Activated naive CD4-positive, alpha-beta T cell (primary cell): ENCODE measurements at places on chromosomes 12 and 14.
A peak's percentile ranks its signal among the peaks of the same experiment; 100 is the strongest.

- DNase-seq: no peak
Measured at GRCh38 chr14:70845601-70846000, 36.3 kb upstream of the MAP3K9 start.

DNA sequence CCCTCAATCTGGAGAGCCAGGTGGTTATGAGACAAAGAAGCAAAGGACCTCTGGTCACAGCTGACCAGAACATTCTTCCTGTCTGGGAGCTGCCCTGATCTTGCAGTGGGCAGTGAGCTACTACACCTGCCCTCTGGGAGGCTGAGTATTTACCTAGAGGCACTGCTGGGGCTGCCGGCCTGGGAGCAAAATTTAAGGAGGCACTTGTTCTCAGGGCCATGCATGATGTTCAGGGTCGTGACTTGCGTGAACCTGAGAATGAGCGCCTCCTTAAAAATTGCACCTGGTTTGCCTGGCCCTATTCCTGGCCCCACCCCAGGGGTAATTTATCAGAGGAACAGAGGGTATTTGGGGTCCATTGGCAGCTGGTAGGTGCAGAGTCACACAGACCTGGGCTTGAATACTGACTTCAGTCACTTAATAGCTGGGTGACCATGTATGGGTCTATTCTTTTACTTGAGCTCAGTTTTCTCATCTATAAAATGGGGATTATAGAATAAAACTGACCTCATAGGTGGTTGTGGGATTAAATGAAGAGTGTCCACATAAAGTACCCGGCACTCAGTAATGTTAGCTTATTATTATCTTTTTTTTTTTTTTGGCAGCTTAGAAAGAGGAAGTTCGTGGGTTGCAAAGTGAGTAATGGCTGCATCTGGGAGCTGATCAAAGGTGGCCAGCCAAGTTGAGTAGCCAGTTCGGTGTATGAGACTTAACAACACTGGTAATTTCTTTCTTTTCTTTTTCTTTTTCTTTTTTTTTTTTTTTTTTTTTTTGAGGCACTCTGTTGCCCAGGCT is 107.4 kb upstream of the MED13L start:
- no peak for DNase-seq

- no peak for DNase-seq
Measured at GRCh38 chr14:54804538-54805041, 98.0 kb downstream of the GCH1 start.

- DNase-seq: no peak
Measured at GRCh38 chr12:70359458-70360197, 6.5 kb upstream of the KCNMB4 start.

- no peak for DNase-seq
Measured at GRCh38 chr14:89473569-89473968, 56.5 kb upstream of the FOXN3 start.

GRCh38 chr14:91956616-91957015 is 9.1 kb upstream of the FBLN5 start:
- no peak for DNase-seq

- DNase-seq: no peak
Measured at GRCh38 chr12:116759783-116760621, 21.9 kb downstream of the RNFT2 start.

DNA sequence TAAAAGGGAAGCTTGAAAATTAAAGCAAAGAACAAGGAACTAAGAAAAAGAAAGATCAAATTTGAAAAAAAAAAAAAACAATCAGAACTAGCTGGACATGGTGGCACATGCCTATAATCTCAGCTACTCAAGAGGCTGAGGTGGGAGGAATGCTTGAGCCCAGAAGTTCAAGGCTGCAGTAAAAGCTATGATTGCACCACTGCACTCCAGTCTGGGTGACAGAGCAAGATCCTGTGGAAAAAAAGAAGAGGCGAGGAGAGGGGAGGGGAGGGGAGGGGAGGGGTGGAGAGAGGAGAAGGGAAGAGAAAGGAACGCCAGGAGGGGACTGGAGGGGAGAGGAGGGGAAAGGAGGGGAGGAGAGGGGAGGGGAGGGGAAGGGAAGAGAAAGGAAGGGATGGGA is 43.0 kb downstream of the EEA1 start:
- no peak for DNase-seq

- DNase-seq: no peak
Measured at GRCh38 chr12:131948166-131948712, 1.5 kb upstream of the EP400 start.

DNA sequence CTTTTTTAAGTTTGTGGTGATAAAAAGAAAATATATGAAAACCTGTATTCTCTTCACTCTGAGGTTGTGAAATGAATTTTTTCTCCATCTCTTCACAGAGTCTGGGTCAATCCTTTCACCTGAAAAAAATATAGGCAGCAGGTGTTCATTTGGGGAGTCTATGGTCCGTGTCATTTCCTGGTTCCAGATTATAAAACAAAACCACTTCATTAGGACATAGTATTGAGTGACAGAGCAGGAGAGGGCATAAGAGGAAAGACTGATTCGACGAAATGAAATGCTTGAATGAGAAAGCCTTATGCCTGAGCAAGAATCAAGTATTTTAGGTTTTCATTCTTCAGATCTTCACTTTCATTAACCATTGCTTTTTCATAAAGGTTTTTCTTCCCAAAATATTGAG is 51.8 kb upstream of the NUAK1 start:
- no peak for DNase-seq

DNA sequence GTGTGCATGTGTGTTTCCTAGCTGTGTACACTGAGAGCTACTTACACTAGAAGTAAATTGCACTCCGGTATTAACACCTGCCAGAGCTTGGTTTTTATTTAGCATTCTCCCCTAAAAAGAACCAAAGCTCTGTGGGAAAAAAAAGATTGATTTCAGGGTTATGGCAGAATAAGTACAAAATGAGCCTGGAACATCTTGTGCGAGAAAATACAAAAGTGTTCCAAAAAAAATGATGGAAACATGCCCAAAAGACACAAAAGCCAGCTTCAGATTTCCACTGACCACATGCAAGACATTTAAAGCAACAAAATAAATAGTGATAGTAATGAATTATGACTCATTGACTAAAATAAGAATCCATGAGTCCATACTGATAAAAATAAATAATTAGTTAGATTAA is 188.3 kb downstream of the GXYLT1 start:
- DNase-seq: no peak

- peak; percentile 53 for DNase-seq
Measured at GRCh38 chr12:55929306-55929791, 1.6 kb upstream of the DGKA start.

- DNase-seq: no peak
Measured at GRCh38 chr12:32331133-32331532, 68.2 kb upstream of the FGD4 start.

DNA sequence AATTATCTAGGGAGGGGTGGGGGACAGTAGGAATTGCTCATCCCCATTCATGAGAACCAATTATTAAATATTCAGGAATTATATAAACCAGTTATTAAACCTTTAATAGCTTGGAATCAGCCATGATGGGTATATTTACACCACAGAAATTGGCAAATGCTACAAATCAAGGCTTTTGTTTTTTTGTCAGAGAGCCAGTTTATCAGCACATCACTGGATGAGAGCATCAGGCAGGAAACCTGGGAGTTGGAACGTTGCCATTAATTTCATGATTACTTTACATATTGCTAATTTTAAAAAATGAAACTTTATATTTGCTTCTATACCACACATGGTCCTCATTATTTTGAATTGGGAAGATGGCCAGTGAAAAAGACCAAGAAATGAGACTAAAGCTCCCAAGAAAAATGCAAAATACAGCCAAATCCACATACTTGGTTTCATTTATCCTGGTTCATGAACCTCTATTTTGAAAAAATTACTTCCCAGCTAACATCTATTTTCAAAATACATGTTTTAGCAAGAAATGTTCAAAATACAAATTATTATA is 48.4 kb downstream of the ATL1 start:
- no peak for DNase-seq

DNA sequence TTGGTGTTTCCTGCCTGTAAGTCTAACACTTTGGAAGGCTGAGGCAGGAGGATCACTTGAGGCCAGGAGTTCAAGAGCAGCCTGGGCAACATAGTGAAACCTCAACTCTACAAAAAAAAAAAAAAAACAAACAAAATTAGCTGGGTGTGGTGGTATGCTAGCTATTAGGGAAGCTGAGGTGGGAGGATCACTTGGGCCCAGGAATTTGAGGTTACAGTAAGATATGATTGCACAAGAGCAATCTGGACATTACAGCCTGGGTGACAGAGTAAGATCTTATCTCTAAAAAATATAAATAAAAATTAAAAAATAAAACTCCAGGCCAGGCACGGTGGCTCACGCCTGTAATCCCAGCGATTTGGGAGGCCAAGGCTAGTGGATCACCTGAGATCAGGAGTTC is 39.8 kb upstream of the CMKLR1 start:
- no peak for DNase-seq

- DNase-seq: no peak
Measured at GRCh38 chr12:18257251-18257650, 4.1 kb upstream of the PIK3C2G start.

GRCh38 chr14:50619569-50620141 is 48.5 kb downstream of the SAV1 start:
- DNase-seq: no peak

- no peak for DNase-seq
Measured at GRCh38 chr12:22687361-22688076, 62.5 kb downstream of the ETNK1 start.

DNA sequence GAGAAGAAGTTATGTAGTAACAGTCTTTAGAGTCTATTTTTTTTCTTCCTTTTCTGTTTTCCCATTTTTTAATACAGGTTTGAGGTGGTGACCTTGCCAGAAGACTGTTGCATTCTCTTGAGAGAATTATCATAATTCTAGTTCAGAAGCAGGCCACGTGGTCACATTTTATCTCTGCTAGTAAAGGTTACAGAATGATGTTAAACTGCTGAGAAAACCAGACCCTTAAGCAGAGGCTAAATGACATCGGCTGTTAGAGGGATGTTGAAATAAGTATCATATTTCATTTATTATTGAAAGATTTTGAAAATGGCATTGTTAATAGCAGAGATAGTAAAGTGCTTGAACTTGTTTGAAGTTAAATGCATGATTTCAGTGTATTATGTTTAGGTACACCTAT is 49.2 kb downstream of the BRMS1L start:
- no peak for DNase-seq

DNA sequence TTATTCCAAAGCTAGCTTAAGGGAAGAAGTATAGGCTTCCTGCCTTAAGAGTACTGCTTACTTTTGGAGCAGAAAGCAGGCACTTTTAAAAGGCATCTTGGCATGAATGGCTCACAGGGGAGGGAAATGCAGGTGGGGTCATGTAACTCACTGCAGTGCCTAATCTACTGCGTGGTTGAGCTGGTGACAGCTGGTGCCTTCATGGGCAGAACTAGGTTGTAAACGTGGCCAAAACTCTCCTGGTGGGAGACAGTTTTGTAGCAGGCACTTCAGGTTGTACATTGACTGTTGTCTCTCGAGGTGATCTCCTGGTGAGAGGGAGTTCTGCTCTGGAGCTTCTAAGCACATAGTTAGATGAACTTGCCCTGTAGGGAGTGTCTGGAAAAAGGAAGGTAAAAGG is 962.5 kb downstream of the DIO2 start:
- DNase-seq: no peak

DNA sequence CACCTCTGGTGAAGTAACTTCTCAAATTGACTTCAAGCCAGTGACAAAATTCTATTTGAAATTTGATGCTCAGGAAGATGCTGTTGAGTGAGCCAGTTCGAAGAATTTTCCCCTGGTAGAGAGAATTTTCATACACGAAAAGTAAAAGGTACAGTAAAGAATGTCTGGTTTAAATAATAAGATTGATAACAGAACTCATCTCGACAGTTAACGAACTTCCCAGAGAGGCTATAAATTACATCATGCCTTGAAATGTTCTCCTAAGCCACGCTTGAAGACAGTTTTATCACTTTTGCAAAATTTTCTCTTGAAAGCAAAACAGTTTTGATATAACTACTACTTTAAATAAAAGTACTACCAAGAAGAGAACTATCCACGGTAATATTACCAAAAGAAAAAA is 14.4 kb upstream of the OR11G2 start:
- DNase-seq: no peak
